Stimulated activated CD4-positive, alpha-beta T cell treated with anti-CD3 and anti-CD28 coated beads, Interleukin-4, amount 100 ng/mL, for 24 hours (primary cell): ENCODE measurements at places on chromosomes 5 and 9.

DNA sequence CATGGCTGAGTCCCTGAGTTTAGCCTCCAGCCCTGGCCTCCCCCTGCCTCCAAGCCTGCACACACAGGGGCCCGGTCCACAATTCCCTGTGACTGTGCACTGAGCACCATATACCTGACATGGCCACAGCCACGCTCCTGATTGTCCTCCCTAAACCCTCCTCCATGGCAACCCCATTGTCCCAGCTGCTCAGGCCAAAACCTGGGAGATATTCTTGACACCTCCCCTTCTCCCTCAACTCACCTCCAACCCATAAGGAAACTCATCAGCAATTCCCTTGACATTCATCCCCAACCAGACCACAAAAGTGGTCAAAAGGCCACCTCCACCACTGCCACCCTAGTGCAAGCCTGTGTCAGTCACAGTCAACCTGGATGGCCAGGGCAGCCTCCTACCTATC lies 107.5 kb upstream of the MVB12B start:
- no peak for DNase-seq

DNA sequence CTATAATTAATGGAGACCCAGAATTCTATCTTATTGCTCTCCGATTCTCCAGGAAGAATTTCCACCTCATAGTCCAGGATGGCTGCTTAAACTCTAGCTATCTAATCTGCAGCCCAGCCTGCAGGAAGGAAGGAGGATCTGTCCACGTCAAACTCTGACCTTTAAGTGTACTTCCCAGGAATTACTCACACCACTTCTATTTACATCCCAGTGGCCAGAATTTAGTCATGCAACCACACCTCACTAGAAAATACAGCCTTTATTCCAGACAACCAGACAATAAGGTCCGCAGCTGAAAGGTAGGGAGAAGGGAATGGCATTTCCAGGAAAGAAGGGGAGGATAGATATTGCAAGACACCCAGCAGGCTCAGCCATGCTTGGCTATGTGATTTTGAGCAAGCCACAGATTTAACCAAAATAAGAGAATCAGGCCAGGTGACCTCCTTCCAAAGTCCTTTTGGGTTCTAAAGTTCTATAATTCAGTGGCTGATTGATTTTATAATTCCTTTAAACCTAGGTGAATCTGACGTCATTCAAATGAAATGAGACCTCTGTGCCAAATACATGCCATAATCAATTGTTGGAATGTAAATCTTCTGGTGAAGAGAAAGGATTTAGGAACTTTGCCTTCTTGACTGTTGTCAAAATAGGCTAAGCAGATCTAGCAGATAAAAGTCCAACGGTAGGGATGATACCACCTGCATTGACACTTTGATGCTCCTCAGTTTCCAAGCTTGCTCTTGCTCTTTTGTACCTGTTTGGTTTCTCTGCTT lies 3.7 kb upstream of the DENND1A start:
- DNase-seq: no peak

GRCh38 chr5:121634946-121635345 lies 216.7 kb upstream of the FTMT start:
- DNase-seq: no peak

DNA sequence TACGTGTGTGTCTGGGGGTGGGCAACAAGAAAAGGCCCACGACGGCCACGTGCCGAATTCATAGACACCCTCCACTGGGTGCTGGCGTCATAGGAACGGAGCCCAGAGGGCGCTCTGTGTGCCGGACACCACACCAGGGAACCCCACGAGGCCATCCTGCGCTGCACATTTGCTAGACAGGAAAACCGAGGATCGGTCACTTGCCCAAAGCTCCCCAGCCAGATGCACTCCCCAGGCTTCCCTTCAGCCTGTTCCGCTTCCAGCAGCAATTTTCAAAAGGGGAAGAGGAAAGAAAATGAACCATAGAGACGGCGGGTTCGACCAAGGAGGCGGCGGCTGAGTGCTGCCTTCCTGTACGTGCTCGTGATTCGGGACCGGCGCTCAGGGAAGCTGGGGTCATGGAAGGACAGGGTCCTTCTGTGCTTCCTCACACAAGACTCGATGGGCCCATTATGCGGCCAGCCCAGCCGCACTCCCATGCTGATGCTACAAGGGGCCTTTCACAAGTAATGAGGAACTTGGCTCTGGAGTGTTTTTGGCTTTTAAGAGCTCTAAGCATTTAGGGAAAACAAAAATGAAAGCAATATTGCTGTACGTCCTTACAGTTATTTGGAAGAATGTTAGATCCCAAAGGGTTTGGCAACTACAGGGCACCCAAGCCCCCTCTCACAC lies 124.6 kb upstream of the SARDH start:
- no peak for DNase-seq

DNA sequence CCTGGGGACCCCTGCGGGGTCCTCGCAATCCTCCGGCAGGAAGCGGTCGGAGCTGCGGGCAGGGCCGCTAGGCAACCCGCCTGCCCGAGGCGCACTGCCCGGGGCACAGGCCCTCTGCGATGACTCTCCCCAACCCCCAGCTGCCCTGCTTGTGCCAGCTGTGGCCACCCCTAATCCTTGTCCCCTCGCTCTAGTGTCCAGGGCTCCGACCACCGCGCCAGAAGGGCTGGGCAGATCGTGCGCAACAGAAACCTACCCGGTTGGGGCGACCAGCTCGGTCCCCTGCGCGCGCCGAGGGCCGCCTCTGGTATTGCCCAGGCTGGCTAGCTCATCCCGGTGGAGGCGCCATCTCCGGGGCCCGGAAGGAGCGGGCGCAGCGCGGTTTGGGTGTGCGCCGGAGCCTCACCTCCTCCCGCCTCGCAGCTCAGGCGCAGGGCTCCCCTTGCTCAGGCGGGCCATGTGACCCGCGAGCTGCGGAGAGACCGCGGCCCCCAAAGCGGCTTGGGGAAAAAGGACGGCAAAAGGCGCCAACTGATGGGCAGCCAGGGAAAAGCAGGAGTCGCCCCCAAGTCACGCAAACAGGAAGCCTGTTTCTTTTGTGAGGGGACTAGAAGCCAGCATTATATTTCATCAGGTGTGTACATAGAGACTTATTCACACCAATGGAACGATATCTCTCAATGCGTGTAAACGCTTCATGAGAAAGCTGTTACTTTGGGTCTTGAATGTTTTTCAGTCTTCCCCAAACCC lies 46.8 kb upstream of the RNF20 start:
- DNase-seq: no peak

GRCh38 chr9:113579283-113580040 lies 115.9 kb downstream of the RGS3 start:
- DNase-seq: no peak

DNA sequence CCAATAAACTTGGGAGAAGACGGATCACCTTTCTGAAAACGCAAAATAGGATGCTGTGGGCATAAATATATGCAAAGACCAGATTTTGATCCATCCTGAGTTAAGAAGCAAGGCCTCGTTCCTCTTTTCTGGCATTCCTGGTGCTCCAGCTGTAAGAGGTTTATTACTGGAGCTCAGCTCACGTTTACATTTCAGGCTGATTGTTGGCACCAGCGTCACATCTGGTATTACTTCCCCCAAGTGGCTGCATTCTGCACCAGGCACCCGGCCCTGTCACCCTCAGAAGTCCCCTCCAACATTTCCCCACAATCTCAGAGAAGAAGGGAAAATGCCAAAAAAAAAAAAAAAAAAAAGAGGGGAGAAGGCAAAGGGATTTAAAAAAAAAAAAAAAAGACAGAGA lies 348.7 kb downstream of the SLIT3 start:
- no peak for DNase-seq

- no peak for DNase-seq
Measured at GRCh38 chr5:139676406-139676805, 28.3 kb downstream of the CXXC5 start.

DNA sequence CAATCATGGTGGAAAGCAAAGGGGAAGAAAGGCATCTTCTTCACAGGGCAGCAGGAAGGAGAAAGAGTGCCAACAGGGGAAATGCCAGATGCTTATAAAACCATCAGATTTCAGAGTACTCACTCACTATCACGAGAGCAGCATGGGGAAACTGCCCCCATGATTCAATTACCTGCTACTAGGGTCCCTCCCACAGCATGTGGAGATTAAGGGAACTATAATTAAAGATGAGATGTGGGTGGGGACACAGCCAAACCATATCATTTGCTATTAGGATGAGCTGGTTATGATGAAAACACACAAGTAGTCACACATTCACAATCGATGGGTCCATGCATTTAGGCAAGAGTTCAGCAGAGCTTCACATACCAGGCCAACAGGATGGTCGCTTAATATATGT lies 469.0 kb downstream of the PDE4D start:
- DNase-seq: no peak

- DNase-seq: no peak
Measured at GRCh38 chr9:123321616-123322272, 34.3 kb upstream of the CRB2 start.

DNA sequence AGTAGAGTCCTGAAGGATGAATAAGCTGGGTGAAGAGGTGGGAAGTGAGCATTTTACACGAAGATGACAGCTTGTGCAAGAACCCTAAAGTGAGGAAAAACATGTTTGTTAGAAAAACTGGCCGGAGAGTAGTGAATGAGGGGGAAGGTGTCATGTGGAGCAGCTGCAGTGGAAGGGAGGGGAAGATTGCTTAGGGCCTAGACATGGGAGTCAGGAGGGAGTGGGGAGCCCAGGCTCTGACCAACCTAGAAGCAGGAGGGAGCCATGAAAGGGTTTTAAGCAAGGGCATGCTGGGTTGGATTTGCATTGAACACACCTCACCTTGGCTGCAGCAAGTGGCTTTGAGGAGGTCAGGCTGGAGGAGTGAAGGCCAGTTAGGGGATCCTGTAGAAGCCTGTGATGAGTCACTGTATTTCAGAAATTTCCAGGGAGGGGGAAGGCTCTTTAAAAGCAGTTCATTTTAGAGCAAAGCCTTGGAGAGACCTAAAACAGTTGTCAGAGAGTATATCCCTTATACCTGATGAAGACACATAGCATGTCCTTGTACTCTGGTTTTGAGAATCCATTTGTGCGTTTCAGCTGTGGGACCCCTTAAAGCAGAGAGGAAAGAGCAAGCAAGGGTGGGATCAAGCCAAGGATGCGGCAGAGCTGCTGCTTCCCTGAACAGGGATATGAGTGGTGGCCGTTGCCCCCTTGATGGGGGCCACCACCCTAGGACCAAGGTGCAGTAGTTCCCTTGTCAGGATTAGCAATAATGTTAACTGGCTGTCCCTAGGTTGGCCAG lies 45.4 kb downstream of the ANGPTL2 start:
- no peak for DNase-seq

GRCh38 chr5:116480894-116481510 lies 93.6 kb downstream of the SEMA6A start:
- no peak for DNase-seq

DNA sequence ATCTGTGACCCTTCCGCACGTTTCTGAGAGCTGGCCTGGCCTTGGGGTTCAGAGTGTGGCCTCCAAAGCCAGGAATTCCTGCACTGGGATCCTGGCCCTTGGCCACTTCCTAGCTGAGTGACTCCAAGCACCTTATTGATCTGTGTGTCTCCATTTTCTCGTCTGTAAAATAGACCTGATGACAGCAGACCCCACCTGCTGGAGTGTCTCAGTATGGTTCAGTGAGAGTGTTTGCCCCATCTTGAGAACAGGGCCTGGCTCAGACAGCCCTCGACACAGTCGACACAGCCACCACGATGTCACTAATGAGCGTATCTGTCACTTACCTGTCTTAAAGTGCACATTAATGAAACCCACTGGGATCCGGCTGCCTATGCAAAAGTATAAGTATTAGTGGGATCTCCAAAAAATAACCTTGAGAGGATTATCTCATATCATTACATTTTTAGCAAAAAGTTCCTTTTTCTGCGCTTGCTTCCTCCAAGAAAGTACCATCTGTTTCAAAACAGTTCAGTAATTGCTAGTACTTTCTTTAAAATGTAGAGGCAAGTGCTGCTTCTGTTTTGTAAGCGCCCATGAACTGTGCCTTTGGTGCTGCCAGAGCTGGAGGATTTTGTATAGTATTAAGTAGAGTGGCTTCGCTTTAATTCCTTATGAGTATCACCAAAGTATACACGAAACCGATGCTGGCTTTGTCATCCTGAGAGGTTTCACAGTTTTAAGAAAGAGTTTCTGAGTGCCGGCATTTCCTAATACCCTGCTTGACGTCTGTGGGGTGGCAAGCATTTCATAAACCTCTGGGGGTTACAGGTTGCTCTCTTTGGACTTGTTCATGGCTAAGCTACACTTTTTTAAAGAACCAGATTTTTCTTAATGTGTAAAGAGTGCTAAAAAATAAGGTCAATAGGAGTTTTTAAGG lies 31.7 kb downstream of the UBE2QL1 start:
- no peak for DNase-seq

DNA sequence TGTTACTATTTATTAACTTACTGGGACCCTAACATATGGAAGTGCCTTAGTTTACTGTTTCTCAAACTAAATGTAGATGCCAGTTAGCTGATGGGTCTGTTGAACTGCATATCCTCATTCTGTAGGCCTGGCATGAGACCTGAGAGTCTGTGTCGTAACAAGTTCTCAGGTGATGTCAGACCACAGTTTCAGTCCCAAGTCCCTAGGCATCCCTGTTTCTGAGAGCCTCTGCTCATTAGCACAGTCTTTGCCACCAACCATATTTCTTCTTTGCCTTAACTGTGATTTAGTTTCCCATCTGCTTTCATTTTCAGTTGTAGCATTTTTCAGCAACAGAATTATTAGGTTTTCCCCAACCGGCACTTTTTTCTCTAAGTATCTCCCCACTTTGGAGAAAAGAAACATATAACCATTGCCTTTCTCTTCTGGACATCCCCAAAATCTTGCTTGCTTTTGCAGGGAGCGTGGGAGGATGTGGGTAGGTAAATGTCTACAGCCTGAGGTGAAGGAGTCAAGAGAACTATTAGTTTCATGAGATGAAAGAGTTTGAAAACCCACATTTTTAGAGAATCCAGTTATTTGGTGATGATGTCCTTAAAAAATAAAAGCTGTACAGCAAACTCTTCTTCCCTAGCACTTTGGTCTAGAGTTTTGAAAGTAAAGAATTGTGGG lies 74.6 kb downstream of the NUDT12 start:
- no peak for DNase-seq

GRCh38 chr5:6768590-6769230 lies 55.5 kb downstream of the TENT4A start:
- no peak for DNase-seq

DNA sequence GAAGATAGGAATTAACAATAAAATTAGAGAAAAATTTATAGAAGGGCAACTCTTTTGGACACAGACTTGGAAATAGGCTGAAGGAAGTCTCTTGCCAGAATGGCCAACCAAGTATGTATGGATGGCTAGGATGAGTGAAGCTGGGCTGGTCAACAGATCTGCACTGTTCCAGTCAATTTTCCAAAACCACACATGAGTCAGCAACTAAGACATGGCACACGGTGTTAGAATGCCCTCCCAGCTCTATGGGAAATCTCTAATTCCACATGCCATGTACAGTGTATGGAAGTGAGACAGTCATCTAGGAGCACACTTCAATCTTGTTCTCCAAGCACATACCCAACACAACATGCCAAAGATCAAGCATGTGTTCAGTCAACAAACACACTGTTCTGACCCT lies 129.6 kb downstream of the GLIS3 start:
- DNase-seq: no peak

- no peak for DNase-seq
Measured at GRCh38 chr9:131621551-131622358, 76.4 kb downstream of the PRRT1B start.

GRCh38 chr5:38046103-38046502 lies 206.3 kb upstream of the GDNF start:
- no peak for DNase-seq
